ENCODE measurements at places on chromosomes 5 and 9.

DNA sequence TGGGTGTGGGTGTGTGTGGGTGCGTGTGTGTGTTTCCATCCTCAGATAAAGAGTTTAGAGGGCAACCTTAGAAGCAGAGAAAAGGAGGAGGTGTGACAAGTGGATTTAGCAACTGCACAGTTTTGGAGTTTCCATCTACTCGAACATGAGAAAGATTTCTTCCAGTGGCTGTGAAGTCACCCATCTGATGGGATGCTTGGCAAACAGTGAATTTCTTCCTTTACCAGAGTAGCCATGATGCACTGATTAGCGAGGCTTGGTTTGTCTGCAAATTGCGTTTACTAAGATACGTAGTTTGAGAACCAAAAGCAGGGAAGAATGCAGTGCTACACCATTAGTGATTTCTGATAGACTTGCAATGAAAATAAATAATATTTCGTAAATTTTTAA, 791 bp upstream of the STARD4 start:
- no peak for DNase-seq

GRCh38 chr9:91113016-91113415, 248.7 kb downstream of the AUH start:
- peak; percentile 18 for DNase-seq

DNA sequence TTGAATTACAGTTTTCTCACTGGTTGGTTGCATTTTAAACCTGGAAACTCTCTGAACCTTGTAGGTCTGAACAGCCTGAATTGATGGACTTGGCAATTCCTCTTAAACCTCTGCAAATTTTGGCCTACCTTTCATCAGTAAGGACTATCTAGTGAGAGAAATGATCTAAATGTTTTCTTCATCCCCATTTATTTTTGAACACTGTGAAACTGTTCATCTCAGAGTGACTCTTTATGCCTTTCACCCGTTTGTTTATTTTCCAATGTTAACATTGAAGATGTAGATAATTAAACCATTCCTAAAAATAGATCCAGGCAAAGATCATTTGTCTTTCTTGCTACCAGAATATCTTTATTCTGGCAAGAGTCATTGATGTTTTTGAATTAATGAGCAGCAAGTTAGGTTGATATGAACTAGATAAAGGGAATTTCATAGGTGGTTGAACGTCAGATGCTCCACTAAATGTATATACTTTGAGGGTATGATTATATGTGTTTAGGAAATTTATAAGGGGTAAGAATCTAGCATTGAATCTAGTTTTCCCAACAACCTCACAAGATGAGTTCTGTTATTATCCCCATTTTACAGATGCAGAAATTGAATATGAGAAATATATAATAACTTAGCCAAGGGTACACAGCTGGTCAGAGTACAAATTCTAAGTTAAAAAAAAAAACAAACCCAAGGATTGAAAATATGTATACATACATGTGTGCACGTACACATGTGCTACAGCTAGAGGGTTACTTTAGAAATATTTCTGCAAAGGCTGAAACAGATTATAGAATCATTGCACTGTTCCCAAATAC, 3.4 kb downstream of the CPEB4 start:
- no peak for DNase-seq

DNA sequence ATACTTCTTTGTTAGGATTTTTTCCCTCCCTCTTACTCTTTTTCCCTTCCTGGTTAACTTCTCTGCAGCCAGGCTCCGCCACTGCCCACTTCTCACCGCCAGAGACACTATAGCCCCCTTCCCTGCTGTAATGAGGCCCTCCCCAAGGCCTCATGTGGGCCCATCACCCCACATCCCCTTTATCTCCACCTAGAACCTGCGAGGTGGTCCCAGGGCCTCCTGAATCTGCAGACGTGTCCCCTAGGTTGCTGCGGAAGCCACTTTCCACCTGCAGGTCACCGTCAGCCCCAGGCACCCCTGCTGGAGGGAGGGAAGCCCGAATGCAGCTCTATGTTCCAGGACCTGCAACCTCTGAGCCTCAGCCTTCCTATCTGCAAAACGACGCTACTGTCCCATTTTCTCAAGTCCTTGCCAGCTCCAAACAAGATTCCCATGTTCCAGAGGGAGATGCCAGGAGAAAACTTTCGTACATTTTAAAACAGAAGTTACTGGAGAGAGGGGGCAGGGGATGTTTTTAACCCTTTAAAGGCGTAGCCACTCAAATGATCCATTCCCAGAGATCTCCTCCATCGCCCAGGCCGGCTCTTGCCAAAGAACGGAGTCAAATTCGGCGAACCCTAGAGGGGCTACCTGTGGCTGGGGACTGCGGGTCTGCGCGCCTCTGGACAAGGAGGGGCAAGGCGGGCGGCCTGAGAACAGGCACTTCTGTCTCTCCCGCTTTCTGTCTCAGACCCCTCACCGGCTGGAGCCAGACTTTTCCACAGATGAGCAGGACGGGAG, 929 bp downstream of the SH3PXD2B start:
- DNase-seq, result no peak

DNA sequence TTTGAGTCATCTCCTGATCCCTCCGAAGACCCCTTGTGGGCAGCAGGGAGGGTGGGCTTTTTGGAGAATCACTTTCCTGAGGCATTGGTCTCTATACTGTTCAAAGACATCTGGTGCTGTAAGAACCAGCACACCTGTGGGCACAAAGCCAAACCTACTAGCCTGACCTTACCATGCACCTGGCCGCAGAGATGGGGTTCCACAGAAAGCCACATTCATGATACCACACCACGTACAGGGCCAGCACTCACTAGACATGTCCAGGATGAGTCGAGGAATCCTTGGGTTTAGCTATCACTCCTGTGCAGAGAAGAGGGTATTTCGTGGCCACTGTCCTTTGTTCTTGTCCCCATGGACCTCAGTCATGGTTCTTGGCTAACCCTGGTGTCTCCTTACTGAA, 203.4 kb downstream of the CACNA1B start:
- DNase-seq, result no peak

DNA sequence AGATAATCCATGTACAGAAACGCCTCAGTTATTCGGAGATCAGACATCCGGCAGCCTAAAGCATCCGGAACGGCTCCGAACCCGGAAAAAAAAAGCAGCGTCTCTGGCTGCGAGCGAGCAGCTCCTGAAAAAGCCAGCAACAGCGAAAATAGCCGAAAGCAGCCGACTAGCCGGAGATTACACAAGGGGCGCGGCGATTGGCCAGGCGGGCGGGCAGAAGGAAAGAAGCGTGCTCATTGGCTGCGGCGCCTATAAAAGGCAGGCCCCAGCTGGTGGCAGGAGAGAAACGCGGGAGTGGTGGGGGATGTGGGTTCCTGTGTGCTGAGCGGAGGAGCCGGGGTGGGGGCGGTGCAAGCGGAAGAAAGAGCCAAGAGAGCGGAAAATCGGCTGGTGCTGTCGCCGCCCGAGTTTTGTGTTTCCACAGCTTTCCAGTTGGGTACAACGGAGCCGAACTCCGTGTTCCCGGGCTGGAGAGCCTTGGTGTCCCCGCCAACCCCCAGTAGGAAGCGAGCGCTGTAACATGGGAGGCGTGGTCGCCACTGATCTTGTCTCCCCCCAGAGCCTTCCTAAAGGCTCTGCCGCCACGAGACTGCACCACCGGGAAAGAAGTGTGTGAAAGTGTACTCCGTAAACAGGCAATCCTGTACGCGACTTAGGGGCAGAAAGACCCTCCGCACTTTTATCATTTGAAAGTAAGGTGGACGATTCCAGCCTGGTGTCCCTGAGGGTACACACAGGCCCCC, at the start of gene ARL15:
Gene ARL15 (minus strand): TSS at position 141 of the 743 bp plus-strand sequence.
- peak; percentile 98 for DNase-seq

DNA sequence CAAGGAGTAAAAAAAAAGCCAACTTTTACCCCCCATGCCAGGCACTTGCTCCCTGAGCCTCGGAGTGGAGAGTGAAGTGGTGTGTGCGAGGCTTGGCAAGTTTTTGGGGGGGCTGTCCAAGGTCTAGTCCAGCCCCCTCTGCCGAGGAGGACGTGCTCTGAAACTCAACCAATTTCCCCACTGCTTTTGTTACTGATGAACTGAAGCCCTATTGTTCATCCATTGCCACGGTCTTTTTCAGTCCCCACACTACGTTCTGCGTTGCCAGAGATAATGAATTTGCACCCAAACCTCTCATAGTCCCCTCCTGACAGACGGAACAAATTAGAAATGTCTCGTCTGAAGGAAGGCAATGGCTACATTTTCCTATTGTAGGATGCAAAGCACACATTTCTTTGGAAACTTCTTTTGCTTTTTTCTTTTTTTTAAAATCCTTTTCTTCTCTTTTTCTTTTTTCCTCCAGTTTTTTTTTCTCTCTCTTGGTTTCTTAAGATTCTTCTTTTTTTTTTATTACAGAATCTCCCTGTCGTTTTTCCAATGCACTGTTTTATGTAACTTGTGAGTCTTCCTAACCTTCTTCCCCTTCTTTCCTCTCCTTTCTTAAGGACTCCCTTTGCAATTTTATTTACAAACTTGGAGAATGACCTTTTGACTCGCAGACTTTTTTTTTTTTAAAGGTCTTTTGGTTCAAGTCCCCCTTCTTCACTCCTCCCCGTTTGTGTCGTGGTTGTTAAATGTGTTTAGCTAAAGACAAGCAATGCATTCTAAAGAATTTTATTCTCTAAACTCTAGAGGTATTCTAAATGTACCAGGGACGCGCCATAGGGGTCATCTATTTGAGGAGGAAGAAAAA, 209.5 kb downstream of the MEF2C start:
- no peak for DNase-seq
